ENCODE measurements at places on chromosomes 13 and 19. TPM values are rescaled to one million over a fixed set of nuclear protein-coding genes. Genes with fewer than 3 reads are reported as not detected.

DNA sequence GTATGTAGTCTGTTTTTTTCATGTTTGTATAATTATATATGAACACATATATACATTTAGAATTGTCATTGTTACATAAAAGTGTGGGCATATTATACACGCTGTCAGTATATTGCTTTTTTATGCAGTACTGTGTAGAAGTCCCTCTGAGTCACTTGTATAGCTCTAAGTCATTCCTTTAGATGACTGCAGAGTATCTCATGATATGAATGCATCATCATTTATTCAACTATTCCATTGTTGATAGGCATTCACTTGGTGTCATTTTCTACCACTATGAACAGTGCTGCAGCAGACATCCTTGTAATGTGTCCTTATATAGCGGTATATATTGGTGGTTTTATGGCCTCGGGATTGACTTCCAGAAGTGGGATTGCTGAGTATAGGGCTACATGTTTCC, 15.3 kb downstream of the RFXAP start:
- no peak for DNase-seq
- H3K27me3 ChIP-seq = no peaks in the 10 kb centered on the region
- peaks cover 11% of the 10 kb centered on the region for H3K36me3 ChIP-seq
- H3K4me1 ChIP-seq = no peaks in the 10 kb centered on the region

ZNF837 gene
- 1.0 TPM for total RNA-seq

GRCh38 chr13:77565635-77566034, 30.1 kb downstream of the SCEL start:
- no peak overlapping the region for H3K27ac ChIP-seq
- H3K27me3 ChIP-seq = peaks cover 4% of the 10 kb centered on the region
- no peaks in the 10 kb centered on the region for H3K36me3 ChIP-seq

TNNT1 gene
- not detected for total RNA-seq

- no peaks in the 10 kb centered on the region for H3K4me1 ChIP-seq
- no peak for DNase-seq
- H3K27ac ChIP-seq = no peak overlapping the region
These were observed 36.1 kb downstream of the TBC1D4 start for GRCh38 chr13:75445717-75446499.

ZNF14 gene
- 37.3 TPM for total RNA-seq

ZNF506 gene
- total RNA-seq = 48.0 TPM

DNA sequence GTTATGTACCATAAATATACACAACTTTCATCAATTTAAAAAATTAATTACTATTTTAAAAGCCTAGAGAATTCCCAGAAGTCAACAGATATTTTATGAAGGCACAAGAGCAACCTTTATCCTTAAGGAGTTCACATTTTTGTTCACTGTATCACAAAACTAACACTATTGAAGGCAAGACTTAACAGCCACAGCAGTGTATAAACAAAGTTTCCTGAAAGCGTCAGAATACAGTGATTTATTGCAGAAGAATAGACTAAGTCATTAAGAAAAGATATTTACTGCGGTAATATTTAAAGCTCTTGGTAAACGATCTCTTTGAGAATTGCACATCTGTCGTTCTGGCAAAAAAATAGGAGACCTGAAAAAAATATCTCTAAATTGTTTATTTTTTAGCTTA, 419.3 kb upstream of the NBEA start:
- no peaks in the 10 kb centered on the region for H3K36me3 ChIP-seq
- no peaks in the 10 kb centered on the region for H3K4me1 ChIP-seq

- H3K27me3 ChIP-seq = no peaks in the 10 kb centered on the region
- no peaks in the 10 kb centered on the region for H3K4me1 ChIP-seq
- no peaks in the 10 kb centered on the region for H3K36me3 ChIP-seq
- DNase-seq = no peak
- no peak overlapping the region for H3K4me3 ChIP-seq
These were observed 249.3 kb upstream of the HTR2A start for GRCh38 chr13:47146136-47146535.

DNA sequence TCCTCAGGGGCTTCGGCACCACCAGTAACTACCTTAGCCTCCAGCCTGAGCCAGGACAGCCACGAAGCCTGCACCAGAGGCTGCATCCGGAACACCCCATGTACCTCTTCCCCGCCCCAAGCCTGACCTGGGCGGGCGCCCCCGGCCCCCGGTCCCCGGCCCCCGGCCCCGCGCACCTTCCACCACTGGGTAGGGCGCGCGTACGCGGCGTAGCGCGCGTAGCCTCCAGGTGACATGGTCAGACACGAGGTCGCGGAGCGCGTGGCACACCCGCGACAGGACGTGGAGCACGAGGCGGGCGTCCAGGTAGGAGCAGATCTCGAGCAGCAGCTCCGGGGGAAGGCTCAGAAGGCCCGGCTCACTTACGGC, 450 bp downstream of the FBXW9 start:
- peak overlapping the region; percentile 98 for H3K4me3 ChIP-seq
- no peaks in the 10 kb centered on the region for H3K27me3 ChIP-seq
- peak overlapping the region; percentile 90 for H3K27ac ChIP-seq
- DNase-seq = no peak

DNA sequence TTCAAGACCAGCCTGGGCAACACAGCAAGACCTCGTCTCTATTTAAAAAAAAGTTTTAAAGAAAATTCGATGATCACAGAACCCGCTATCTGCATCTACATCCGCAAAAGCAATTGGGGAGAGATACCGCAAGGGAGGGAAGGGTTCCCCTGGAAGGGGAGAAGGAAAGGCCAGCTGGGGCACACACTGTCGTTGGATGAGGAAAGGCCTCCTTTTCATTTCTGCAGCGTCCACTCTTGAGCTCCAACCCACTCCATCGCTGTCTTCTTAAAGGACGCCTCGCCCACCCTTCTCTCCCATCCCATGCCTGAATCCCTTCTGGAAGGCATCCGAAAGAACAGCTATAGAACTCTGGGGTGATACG, 3.2 kb upstream of the PRKCG start:
- H3K4me1 ChIP-seq = peaks cover 88% of the 10 kb centered on the region
- peak overlapping the region; percentile 58 for H3K4me3 ChIP-seq
- H3K27ac ChIP-seq = no peak overlapping the region
- DNase-seq = no peak
- peaks cover 21% of the 10 kb centered on the region for H3K36me3 ChIP-seq

DNA sequence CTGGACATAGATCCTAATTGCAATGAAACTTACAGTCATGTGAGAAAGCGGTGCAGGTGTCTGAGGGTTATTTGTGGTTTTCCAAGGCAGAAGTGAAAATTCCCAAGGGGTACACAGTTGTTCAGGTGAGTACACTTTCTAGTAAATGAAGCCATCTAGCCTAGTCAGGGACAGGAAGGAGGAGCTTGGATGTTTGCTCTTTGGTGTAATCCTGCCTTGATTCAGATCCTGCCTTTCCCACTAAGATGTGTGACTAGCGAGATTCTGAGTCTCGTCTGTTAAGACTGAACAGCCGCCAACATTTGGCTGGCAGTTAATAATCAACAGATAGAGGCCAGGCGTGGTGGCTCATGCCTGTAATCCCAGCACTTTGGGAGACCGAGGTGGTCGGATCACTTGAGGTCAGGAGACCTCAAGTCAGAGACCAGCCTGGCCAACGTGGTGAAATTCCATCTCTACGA, 2.5 kb downstream of the RPS9 start:
- peaks cover 83% of the 10 kb centered on the region for H3K4me1 ChIP-seq
- no peaks in the 10 kb centered on the region for H3K27me3 ChIP-seq
- DNase-seq = no peak

Data from CD4-positive, alpha-beta T cell (primary cell).